Eye (tissue), 1 donor: ENCODE measurements at places on chromosomes 5 and 9.

DNA sequence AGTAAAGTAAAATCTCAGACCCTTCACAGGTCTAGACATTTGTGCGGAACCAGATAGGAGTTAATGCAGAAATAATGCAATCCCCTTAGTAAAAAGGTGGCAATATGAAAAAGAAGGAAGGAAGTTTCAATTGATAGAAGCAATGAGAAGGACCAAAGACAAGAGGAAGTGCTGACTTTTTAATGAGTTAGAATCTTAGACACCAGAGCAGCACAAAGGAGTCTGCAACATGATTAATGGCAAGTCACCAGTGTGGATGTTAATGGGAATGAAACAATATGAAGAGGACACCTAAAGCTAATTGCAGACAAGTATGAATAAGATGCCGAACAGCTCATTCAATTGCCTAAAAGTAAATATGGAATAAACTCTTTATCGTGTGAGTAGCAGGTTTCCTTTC lies 50.9 kb downstream of the MEGF9 start:
- DNase-seq: no peak

DNA sequence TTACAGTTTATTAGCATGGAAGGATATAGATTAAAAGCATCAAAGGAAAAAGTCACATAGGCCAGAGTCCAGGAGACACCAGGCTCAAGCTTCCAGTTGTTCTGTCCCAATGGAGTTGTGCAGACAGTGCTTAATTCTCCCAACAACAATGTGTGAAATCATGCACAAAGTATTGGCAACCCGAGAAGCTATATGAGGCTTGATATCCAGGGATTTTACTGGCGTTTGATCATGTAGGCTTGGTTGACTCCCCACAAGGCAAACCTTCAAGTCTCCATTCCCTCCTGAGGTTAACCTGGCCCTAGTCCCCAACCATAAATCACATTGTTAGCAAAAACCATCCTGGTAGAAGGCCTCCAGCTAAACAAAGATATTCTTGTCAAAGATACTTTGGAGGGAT lies 141.5 kb downstream of the ADAMTS19 start:
- peak; percentile 27 for DNase-seq

DNA sequence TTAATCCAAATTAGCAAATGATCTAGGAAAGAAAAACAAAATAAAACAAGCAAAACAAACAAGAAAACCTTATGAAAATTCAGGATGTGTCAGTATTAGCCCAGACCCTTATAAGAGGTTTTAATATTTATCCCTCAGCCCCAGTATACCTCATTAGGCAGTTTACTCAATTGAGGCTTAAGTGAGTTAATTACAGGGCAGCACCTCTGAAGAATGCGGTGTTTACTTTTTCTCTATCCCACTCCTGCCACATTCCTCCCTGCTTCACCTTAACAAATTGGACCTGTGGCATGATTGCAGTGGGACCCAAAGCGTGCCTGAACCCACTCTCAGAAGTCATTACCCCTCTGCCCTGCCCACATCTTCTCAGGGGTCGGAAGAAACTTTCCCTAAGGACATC lies 67.1 kb downstream of the SIL1 start:
- DNase-seq: no peak

GRCh38 chr9:8732367-8733075 lies 932.9 kb upstream of the DMAC1 start:
- no peak for DNase-seq

DNA sequence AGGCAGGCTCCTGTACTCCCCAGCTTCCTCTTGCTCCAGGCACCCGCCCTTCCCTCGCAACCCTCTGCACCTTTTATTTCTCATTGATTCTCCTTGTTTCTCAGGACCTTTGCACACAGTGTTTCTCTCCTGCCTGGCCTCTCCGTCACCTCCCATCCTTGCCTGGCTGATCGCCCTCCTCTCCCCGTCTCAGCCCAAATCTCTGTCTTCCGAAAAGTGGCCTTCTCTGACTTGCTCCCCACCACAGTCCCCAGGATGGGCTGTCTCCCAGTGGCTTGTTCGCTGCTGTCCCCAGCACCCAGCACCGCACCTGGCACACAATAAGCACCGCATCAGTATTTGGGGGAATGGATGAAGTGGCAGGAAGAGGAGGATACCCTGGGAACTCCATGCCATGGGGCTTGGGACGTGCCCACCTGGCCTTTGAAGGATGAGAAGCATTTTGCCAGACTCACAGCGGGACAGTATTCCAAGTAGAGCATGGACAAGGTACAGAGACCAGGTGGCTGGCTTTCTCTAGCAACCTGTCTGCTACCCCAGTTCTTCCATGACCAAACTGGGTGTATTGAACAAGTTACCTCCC lies 62.5 kb downstream of the LMX1B start:
- DNase-seq: no peak

- DNase-seq: peak; percentile 65
These were observed 73.2 kb upstream of the UNC5A start for GRCh38 chr5:176736931-176737745.

- no peak for DNase-seq
These were observed 42.8 kb upstream of the EGFL7 start for GRCh38 chr9:136619742-136620440.

- DNase-seq: no peak
These were observed 24.6 kb upstream of the SVEP1 start for GRCh38 chr9:110604171-110604601.

GRCh38 chr9:88567870-88568269 lies 32.9 kb downstream of the NXNL2 start:
- DNase-seq: no peak

- no peak for DNase-seq
These were observed 454.6 kb downstream of the IRX1 start for GRCh38 chr5:4050203-4050602.

DNA sequence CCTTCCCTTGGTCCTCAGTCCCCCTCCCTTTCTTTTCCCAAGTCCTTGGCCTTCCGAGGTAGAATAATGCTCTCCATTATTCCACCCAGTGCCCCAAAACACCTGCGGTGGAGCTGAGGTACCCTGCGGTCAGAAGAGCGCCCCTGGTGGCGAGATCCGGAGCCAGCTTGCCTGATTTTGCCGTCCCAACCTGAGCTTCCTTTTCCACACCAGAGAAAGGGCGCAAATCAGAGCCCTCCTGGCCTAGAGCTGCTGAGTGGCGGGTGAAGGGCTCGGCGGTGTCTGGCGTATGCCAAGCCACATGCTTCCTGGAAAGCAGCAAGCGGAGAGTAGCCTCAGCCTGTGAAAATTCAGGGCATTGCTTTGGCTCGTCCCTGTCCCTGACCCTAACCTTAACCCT lies 21.1 kb upstream of the CARTPT start:
- DNase-seq: no peak

GRCh38 chr5:100855295-100855694 lies 47.8 kb downstream of the ST8SIA4 start:
- peak; percentile 9 for DNase-seq

DNA sequence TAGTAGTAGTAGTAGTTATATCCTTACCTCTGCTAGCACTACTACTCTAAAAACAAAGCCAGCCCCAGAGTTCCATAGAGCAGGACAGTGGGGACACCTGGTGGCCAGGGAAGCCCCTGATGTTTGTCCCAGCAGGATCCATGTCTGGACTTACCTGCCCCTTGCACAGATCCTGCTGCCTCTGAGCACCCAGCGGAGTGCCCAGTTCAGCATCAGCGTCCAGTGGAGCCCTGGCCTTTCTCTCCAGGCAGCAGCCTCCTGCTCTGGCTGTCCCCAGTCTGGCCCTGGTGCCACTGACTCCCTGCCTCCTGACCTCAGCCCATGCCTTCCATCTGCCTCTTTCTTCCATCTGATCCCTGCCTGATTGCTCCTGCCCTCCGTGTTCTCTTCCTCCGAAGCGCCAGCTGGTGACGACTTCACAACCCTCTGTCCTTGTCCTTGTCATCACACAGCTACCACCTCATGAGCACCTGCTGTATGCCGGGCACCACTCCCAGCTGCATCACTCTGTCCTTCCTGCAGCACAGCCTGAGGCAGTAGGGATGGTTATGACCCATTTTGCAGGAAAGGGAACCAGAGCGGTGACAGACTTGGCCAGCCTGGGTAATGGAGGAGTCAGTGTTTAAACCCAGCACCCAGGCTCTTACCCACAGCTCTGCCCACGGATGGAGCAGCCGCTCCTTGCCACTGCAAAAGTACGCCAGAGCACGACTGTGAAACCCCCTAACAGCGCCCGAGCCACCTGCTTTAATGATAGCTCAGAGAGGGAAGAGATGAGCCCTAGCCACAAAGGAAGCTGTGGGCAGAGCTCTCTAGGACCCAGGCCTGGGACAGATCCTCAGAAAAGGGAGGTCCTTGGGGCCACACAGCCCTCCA lies 11.5 kb downstream of the SARDH start:
- DNase-seq: peak; percentile 80
